ENCODE measurements at places on chromosomes 16 and 17. TPM values are rescaled to one million over a fixed set of nuclear protein-coding genes. Genes with fewer than 3 reads are reported as not detected.
A peak's percentile ranks its signal among the peaks of the same experiment; 100 is the strongest.

Gene CHD9NB
- 4.5 TPM for total RNA-seq

Gene CCL5
- not detected for total RNA-seq

Gene CENPX
- 111 TPM for total RNA-seq

Gene MT1M
- not detected for total RNA-seq

Gene SARM1
- 6.5 TPM for total RNA-seq

Gene ADORA2B
- total RNA-seq: 3.3 TPM

Gene KRTAP4-9
- total RNA-seq: not detected

GRCh38 chr17:75550139-75550465 lies 24.6 kb downstream of the LLGL2 start:
- no peak for DNase-seq

DNA sequence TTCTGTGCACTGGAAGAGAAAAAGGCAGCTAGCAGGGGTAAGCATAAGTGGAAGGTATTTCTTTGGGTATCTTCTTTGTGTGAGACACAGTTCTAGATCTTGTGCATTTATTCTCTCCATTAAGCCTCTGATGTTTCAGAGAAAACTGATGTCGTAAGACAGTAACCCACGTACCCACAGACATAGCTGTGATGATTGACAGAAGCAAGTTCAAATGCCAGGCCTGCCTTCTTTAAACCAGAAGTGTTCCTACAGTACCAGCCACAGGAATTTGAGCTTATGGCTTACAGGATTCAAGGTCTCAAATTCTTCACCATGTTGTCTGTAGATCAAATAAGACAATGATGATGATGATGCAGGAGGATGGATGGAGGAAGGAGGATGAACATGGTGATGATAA lies 161.4 kb upstream of the KCNJ16 start:
- no peak for DNase-seq

DNA sequence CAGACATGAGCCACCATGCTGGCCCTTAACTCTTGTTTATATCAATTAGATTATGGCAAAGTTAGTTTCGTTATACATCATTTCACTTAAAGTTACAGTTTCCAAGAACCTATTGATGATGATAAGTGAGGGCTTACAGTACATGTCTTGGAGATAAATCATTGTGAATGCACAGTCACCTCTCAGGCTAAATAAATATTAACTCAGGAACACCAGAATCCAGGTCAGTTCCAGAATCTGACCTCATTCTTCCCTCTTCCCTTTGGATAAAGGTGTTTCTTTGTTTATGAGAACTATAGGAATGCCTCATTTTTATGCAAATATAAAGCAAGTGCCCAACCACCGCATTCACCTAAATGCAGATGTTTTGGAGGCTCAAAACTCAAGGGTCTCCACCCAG lies 48.4 kb upstream of the CRYM start:
- DNase-seq: no peak

GRCh38 chr17:66541461-66542128 lies 239.2 kb downstream of the PRKCA start:
- no peak for DNase-seq

GRCh38 chr16:66473654-66474519 lies 46.8 kb downstream of the BEAN1 start:
- DNase-seq: peak; percentile 33

GRCh38 chr17:37092071-37092470 lies 143.3 kb downstream of the AATF start:
- no peak for DNase-seq

DNA sequence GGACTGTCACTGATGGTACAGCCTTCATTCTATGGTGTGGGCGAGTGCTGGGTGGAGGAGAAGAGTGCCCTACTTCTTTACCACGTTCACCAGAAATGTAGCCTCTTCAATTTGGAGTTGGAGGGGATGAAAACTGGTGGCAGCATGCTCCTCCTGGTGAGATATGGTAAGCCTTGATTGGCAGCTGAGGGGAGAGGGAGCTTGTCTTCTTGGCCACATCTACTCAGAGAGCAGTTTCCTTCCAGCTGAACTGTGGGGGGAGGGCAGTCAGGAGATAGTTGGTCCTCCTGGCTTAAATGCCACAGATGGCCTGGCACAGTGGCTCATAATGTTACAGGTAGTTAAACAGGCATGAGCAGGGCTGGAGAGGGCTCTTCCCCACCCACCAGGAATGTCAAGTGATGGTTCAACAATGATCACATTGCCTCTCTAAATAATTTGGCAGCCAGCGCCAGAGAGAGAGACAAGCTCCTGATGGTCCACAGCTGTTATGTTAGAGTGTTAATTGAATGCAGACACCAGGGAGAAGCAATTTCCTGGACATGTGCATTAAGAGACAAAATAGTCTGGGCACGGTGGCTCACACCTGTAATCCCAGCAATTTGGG lies 9.0 kb upstream of the MAPK3 start:
- no peak for DNase-seq

DNA sequence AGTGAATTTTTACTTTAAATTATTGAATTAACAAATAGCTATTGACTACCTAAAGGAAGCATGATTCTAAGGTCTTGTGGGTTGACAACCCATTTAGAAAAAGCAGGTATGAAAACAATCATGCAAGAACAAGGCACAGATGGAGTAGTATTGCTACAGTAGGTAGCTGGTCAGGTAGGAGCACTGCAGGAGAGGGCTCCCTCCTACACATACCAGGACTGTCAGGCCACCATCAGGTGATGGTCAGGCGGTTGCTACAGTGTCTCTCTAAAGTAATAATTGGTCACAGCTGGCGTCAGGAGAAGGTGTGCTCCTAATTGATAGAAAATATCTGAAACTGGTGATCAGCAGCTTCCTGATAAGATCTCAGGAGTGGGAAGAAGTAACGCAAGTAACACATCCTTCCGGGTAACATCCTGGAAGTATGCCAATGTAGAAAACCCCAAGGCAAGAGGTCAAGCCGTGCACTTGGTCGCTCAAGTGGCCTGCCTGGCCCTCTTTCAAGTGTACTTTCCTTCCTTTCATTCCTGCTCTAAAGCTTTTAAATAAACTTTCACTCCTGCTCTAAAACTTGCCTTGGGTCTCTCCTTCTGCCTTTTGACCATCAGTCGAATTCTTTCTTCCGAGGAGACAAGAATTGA lies 486.5 kb downstream of the TMEM114 start:
- DNase-seq: no peak

GRCh38 chr16:64012166-64012565 lies 1109.7 kb downstream of the CDH11 start:
- no peak for DNase-seq

GRCh38 chr17:7572338-7572587 lies 7.2 kb upstream of the CD68 start:
- no peak for DNase-seq

GRCh38 chr17:260031-260791 lies 78.8 kb upstream of the DOC2B start:
- peak; percentile 64 for DNase-seq

GRCh38 chr17:57908278-57908677 lies 46.9 kb downstream of the CUEDC1 start:
- DNase-seq: no peak

GRCh38 chr17:78933959-78934568 lies 8.9 kb upstream of the TIMP2 start:
- DNase-seq: peak; percentile 63
